ENCODE measurements at places on chromosomes 16 and 17.

DNA sequence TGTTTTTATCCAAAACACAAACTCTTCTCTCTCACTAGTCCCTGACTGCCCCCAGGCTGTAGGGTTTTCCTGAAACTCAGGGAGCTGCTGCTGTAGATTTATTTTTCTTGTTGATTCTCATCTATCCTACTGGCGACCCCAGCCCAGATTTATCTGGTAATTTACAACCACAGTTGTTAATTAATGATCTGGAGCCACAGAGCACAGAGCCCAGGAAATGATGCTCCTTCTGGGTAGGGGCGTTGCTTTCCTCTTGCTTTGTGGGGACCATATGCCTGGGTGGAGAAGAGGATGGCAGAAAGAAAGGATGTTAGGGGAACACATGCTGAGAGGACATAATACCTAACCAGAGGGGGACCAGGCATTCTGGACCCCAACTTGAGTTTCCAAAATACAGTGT lies 7.4 kb upstream of the ETV4 start:
- no peak for DNase-seq

- DNase-seq = no peak
These were observed 107.8 kb downstream of the CLEC16A start for GRCh38 chr16:11051879-11052808.

DNA sequence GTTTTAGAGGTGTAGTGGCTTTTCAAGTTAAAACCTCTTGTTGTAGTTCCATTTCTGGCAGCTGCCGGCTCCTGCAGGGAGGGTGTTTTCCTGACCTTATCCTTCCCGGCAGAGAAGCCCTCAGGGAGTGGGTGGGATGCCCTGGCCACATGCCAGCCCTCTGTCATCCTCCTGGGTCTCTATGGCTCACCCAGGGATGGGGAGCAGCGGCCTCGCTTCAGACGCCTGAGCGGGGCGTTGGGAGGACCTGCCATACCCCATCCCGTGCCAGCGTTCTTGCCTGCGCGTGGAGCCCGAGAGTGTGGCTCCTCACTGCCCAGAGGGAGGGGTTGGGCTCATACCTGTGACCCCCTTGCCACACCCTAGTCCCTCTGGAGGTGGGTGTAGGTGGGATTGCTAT lies 11.9 kb downstream of the KCNJ12 start:
- no peak for DNase-seq

GRCh38 chr17:53722407-53722806 lies 100.3 kb upstream of the KIF2B start:
- DNase-seq = no peak

- no peak for DNase-seq
These were observed 94.3 kb downstream of the CYLD start for GRCh38 chr16:50836121-50836621.

DNA sequence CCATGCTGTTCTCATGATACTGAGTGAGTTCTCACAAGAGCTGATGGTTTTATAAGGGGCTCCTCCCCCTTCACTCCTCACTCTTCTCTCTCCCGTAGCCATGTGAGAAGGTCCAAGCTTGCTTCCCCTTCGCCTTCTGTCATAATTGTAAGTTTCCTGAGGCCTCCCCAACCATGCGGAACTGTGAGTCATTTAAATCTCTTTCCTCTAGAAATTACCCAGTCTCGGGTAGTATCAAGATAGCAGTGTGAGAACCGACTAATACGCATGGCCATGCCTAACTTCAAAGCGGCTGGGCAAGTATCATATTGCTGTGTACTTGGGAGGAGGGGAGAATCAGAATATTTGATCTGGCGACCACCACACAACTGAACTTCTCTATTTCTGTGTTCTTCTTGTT lies 88.3 kb downstream of the PRKCB start:
- no peak for DNase-seq

DNA sequence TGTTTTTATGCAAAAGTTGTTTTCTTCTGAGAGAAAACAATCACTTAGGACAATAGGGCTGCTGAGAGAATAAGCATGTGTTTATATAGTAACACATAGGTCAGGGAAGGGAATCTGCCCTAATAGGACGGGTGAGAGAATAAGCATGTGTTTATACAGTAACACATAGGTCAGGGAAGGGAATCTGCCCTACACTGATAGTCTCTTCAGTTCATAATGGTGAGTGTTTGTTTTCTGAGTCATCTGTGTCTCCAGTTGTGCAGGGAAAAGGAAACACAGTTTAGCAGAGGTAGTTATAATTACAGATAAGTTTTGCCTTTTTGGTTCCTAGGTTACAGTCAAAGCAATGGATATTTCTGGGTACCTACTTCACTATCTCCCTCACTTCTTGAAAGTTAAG lies 252.3 kb upstream of the CA10 start:
- DNase-seq = no peak

GRCh38 chr17:8100763-8101162 lies 13.2 kb upstream of the ALOX12B start:
- DNase-seq = no peak

- no peak for DNase-seq
These were observed 128.6 kb downstream of the SHISA6 start for GRCh38 chr17:11369575-11369974.

GRCh38 chr17:63477480-63478440 lies 899 bp downstream of the ACE start:
- no peak for DNase-seq

- no peak for DNase-seq
These were observed 70.1 kb downstream of the AMFR start for GRCh38 chr16:56355221-56355620.

GRCh38 chr16:57502048-57502775 lies 15.9 kb upstream of the DOK4 start:
- no peak for DNase-seq

DNA sequence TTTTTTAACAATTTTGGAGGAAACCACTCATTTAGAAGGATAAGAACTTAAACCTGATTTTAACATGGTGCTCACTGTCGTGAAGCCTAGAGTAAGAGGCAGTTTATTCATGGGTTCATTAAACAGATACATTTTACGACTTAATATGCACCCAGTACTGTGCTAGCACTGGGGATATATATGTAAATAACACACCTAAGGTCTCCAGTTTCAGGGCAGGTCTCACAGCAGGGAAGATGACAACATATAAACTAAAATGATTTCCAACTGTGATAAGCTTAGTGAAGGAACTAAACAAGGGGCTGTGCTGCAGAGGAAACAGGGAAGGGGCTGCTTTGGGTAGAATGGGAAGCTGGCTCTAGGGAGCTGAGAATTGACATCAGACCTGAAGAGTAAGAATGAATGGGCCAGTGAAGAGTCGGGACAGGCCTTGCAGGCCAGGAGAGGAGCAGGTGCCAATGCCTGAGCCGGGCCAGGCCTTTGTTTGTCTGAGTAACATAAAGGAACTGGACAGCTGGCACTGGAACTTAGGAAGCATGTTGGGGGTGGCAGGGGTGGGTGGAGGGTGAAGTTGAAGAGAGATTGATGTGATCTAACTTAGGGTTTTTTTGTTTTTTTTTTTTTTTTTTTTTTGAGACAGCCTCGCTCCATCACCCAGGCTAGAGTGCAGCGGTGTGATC lies 12.1 kb downstream of the NT5M start:
- DNase-seq = no peak

GRCh38 chr17:66302761-66303626 lies 581 bp downstream of the PRKCA start:
- no peak for DNase-seq

DNA sequence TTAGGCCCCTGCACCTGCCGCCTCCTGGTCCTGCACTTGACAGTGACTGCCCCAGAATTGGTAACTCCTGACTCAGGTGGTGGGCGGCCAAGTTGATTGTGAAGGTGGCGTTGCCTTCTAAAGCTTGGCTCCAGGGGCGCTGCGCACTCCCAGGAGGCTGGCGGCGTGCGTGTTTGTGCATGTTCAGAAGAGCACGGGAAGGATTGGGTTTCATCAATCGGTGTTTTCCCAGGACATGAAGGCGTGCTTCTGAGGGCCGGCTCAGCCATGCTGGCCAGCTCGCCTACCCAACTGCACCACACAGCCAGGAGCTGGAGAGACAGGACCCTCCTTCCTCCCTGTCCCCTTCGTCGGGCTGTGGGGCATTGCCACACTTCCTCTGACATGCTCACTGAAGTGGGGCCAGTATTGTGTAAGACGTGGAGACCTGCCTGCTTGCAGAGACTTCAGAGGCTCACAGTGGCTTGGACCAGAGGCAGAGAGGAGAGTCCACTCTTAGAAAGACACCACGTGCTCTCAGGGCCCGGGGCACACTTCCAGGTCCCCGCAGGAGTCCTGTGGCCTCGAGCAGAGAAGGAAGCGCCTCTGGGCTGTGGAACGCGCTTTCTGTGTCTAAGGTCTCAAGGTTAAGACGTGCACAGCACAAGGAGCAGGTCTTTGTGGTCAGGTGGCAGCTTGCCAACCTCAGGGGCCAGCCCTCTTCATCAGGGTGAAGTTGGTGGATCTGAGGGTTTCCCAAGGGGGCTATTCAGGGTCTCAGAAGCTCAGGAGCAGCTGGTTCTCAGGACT lies 2.8 kb downstream of the RAB40C start:
- peak; percentile 74 for DNase-seq

DNA sequence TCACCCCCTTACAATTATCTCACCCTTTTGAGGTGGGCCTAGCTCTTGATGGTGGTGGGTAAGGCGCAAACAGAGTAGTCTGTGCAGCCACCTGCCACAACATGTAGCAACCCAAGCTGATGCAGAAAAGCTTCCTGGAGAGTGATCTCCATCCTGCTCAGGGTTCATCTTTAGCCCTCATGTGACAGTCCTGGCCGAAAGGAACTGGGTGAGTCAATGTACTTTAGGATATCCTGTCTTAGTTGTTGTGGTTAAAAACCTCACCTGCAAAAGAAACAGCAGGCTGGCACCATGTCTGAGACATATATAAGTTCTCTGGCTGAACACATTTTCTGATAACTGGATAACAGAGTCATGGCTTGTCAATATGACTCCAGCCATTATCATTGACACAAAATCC lies 183.5 kb upstream of the CPHXL start:
- no peak for DNase-seq

GRCh38 chr16:79603055-79603454 lies 2.5 kb upstream of the MAF start:
- no peak for DNase-seq

Measured in NCI-H2107 (cell line).